ENCODE measurements at places on chromosomes 16 and 17. TPM values are rescaled to one million over a fixed set of nuclear protein-coding genes. Genes with fewer than 3 reads are reported as not detected.

- H3K4me1 ChIP-seq, result peaks cover 37% of the 10 kb centered on the region
- peak overlapping the region; percentile 89 for H3K27ac ChIP-seq
- peak overlapping the region; percentile 80 for H3K4me3 ChIP-seq
- DNase-seq, result peak; percentile 64
Measured at GRCh38 chr17:77420804-77421629, 280.2 kb downstream of the SEC14L1 start.

GRCh38 chr16:24896439-24896838, 50.7 kb downstream of the SLC5A11 start:
- no peak for DNase-seq
- no peaks in the 10 kb centered on the region for H3K4me1 ChIP-seq
- H3K4me3 ChIP-seq, result no peak overlapping the region
- H3K27me3 ChIP-seq, result peaks cover 7% of the 10 kb centered on the region

- no peak for DNase-seq
- H3K27me3 ChIP-seq, result peaks cover 95% of the 10 kb centered on the region
- no peak overlapping the region for H3K27ac ChIP-seq
- H3K4me1 ChIP-seq, result peaks cover 35% of the 10 kb centered on the region
Measured at GRCh38 chr17:48601539-48602425, 3.0 kb downstream of the HOXB6 start.

DNA sequence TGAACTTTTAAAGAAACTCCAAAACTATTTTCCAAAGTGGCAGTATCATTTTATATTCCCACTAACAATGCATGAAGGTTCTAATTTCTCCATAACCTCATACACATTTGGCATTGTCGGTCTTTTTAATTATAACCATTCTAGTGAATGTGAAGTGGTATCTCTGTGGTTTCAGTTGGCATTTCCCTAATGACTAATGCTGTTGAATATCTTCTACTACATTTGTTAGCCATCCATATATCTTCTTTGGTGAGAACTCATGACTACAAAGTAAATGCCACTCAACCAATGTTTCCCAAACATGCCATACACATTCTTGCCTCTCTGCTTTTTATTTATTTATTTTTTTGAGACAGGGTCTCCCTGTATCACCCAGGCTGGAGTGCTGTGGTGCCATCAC, 31.7 kb upstream of the TAOK1 start:
- no peaks in the 10 kb centered on the region for H3K4me1 ChIP-seq
- no peak for DNase-seq

GRCh38 chr17:72723711-72724110, 368.8 kb downstream of the SLC39A11 start:
- peaks cover 4% of the 10 kb centered on the region for H3K27me3 ChIP-seq
- DNase-seq, result no peak
- peaks cover 54% of the 10 kb centered on the region for H3K4me1 ChIP-seq
- no peak overlapping the region for H3K27ac ChIP-seq
- no peak overlapping the region for H3K4me3 ChIP-seq

DNA sequence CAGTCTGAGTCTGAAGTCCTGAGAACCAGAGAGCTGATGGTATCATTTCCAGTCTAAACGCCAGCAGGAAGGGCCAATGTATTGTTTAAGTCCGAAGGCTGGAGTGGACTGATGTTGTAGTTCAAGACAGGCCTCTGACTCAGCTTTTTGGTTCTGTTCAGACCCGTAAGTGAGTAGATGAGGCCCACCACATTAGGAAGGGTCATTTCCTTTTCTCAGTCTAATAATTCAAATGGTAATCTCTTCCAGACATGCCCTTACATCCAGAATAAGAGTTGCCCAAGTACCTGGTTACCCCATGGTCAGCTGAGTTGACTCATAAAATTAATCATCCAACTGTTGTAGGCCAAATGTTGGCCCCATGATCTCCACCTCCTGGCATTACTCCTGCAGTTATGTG, 442.6 kb upstream of the HSBP1 start:
- DNase-seq, result no peak
- H3K36me3 ChIP-seq, result no peaks in the 10 kb centered on the region
- no peak overlapping the region for H3K27ac ChIP-seq
- no peak overlapping the region for H3K4me3 ChIP-seq
- no peaks in the 10 kb centered on the region for H3K27me3 ChIP-seq
- no peaks in the 10 kb centered on the region for H3K4me1 ChIP-seq

Gene CRYBA1
- not detected for total RNA-seq

Gene SLC5A10
- not detected for total RNA-seq

Gene TPPP3
- total RNA-seq, result not detected

Measured in activated naive CD8-positive, alpha-beta T cell treated with anti-CD3 and anti-CD28 coated beads, Interleukin-2, amount 10 ng/mL, durations not matched to agents 7 days and 5 days (primary cell).